ENCODE measurements at places on chromosomes 16 and 17. TPM values are rescaled to one million over a fixed set of nuclear protein-coding genes. Genes with fewer than 3 reads are reported as not detected.

GRCh38 chr16:75023009-75023408 lies 24.2 kb downstream of the ZNRF1 start:
- H3K27ac ChIP-seq = no peak overlapping the region
- peaks cover 13% of the 10 kb centered on the region for H3K4me1 ChIP-seq
- H3K36me3 ChIP-seq = no peaks in the 10 kb centered on the region
- H3K27me3 ChIP-seq = no peaks in the 10 kb centered on the region
- no peak for DNase-seq

DNA sequence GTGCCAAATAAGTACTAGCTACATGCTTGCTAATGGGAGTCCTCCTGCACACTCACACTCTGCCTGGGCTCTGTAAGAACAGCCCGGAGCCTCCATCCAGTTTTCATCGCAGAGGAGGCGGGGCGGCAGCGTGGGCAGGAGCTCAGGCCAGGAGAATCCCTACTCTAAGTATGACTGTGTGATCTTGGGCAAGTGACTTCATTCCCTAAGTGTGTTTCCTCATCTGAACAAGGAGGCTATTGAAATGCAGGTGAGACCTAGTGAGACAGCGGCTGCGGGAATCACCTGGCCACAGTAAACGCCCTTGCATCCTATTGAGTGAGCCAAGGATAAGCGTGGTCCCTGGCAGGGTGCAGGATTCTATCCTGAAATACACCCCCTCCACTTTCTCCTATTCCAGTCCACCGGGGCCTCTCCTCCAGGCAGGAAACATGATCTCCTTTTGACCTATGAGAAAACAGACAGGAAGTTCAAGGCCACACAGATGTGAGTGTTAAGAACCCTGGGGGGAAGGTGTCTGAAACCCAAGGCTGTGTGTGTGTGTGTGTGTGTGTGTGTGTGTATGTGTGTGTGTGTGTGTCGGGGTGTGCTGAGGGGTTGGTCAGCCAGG lies 5.2 kb upstream of the RAI1 start:
- H3K27me3 ChIP-seq = no peaks in the 10 kb centered on the region
- no peak overlapping the region for H3K4me3 ChIP-seq
- peaks cover 12% of the 10 kb centered on the region for H3K4me1 ChIP-seq

GRCh38 chr16:58049232-58050185 lies 24.0 kb downstream of the MMP15 start:
- peaks cover 22% of the 10 kb centered on the region for H3K4me1 ChIP-seq
- no peaks in the 10 kb centered on the region for H3K36me3 ChIP-seq
- no peak overlapping the region for H3K4me3 ChIP-seq

DNA sequence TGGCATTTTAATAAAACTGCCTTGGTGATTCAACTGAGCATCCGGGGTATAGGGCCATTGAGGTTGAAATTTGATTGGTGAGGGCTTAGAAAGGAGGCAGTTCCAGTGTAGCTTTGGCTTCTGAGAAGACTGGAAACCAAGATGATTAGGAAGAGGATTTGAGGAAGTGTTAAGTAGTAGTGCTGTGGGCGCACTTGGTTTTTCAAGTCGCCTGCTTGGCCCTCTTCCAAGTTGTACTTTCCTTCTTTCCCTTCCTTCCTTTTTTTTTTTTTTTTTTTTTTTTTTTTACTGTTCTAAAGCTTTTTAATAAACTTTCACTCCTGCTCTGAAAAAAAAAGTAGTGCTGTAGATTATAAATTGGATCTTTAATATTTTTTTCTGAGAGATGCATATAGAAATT lies 320.5 kb downstream of the UTP18 start:
- DNase-seq = no peak
- H3K27me3 ChIP-seq = no peaks in the 10 kb centered on the region
- no peak overlapping the region for H3K27ac ChIP-seq
- no peaks in the 10 kb centered on the region for H3K36me3 ChIP-seq

DNA sequence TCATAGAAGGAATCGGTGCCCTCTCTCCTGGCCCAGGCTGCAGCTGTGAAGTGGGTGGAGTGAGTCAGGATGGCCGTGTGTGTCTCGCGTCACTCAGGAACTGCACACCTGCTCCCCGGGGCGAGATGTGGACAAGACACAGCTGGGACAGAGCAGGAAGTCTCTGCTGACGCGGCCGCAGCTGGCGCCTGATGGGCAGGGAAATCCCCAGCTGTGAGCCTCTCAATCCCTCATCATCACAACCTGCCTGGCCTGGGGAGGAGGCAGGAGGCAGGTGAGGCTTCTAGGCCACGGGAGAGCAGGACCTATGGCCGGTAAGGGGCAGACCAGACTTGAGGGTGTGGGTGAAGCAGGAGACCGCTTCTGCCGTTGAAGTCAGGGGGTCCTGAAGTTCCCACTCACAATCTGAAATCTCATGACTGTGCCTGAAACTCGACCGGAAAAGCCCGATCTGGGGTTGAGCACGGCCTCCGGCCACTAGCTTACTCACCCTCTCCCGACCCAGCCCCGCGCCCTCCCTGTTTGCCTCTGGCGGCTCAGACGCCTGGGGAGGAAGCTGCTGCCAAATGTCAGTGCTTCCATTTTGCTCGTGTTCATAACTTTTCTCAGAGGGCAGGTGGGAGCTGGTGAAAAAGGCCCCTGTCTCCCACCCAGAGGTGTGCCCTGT lies 1.1 kb upstream of the TRPV3 start:
- H3K27ac ChIP-seq = no peak overlapping the region
- H3K4me1 ChIP-seq = peaks cover 7% of the 10 kb centered on the region
- no peaks in the 10 kb centered on the region for H3K36me3 ChIP-seq

DNA sequence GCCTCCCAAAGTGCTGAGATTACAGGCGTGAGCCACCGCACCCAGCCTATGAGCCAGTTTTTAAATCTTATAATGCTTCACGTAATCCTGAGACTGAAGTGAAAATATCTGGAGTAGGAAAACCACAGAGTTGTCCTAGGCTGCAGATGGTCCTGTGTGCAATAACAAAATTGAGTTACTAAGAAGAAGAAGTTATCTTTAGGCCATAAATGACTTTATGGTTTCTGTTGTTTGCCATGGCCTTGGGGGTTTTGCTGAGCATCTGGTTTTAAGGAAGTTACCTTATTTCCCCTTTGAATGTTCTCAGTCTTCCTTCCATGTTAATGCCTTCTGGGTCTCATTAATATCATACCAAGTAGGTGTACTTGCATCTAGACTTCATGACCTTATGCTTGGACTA lies 16.5 kb downstream of the NMT1 start:
- no peaks in the 10 kb centered on the region for H3K27me3 ChIP-seq
- H3K36me3 ChIP-seq = no peaks in the 10 kb centered on the region
- peak overlapping the region; percentile 7 for H3K27ac ChIP-seq
- H3K4me1 ChIP-seq = peaks cover 8% of the 10 kb centered on the region
- no peak for DNase-seq
- no peak overlapping the region for H3K4me3 ChIP-seq

GRCh38 chr17:62456016-62456415 lies 22.6 kb upstream of the TLK2 start:
- no peaks in the 10 kb centered on the region for H3K27me3 ChIP-seq
- H3K4me1 ChIP-seq = no peaks in the 10 kb centered on the region
- no peaks in the 10 kb centered on the region for H3K36me3 ChIP-seq
- no peak overlapping the region for H3K4me3 ChIP-seq
- H3K27ac ChIP-seq = no peak overlapping the region

GRCh38 chr16:62955033-62955349 lies 918.8 kb upstream of the CDH8 start:
- H3K27me3 ChIP-seq = no peaks in the 10 kb centered on the region
- no peak overlapping the region for H3K4me3 ChIP-seq
- no peaks in the 10 kb centered on the region for H3K36me3 ChIP-seq
- DNase-seq = no peak
- H3K27ac ChIP-seq = no peak overlapping the region
- H3K4me1 ChIP-seq = no peaks in the 10 kb centered on the region

DNA sequence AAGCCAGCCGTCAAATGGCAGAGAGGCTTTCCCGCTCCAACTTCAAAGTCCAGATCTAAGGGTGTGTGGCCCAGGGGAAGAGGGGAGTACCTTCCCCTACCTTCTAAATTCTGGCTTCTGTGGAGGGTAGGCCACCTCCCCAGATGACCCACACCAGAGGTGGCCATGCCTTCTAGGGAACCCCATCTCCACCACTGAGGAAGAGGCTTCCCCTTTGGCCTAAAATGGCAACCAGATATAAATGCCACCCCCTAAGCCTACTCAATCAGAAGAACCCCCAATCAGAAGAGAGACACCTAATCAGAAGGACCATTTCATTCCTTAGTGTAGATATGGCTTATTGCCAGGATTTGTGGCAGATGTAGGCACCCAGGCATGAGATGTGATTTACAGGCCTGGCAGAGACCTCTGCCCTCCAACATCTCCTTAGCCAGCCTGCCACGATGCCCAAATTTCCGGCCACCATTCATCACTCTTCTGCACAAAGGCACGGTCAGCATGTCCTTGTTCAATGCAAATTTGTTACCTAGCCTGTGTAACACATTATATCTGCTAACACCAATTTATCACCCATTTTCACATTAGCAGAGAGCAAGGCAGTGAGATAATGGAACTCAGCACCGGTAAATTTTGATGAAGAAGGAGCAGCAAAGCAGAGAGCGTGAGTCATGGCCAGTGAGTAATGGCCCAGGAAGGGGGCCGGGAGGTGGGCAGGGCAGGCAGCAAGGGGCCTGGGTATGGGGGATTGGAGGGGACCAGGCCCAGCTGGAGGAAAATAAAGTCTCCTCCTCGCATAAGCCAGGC lies 1.2 kb upstream of the MGAT5B start:
- H3K36me3 ChIP-seq = no peaks in the 10 kb centered on the region
- peaks cover 5% of the 10 kb centered on the region for H3K27me3 ChIP-seq
- no peaks in the 10 kb centered on the region for H3K4me1 ChIP-seq
- no peak for DNase-seq
- H3K27ac ChIP-seq = no peak overlapping the region
- no peak overlapping the region for H3K4me3 ChIP-seq

DNA sequence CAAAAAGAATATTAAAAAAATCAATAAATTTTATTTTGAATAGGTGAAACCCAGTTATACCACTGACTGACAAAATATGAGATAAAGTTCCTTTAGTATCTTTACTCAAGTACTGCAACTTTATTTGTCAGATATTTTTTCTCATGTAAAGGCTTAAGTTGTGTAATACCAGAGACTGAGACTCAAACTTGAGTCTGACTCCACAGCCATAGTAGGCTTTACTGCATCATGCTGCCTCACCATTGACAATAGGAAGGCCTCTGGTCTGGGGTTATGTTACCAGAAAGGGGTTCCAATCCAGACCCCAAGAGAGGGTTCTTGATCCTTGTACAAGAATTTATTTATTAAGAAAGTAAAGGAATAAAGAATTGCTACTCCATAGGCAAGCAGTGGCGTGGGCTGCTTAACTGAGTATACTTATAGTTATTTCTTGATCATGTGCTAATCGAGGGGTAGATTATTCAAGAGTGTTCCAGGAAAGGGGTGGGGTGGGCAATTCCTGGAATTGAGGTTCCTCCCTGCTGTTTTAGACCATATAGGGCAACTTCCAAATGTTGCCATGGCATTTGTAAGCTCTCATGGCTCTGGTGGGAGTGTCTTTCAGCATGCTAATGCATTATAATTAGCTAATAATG lies 187.4 kb upstream of the WSB1 start:
- no peaks in the 10 kb centered on the region for H3K36me3 ChIP-seq
- no peak overlapping the region for H3K27ac ChIP-seq
- no peaks in the 10 kb centered on the region for H3K4me1 ChIP-seq

DNA sequence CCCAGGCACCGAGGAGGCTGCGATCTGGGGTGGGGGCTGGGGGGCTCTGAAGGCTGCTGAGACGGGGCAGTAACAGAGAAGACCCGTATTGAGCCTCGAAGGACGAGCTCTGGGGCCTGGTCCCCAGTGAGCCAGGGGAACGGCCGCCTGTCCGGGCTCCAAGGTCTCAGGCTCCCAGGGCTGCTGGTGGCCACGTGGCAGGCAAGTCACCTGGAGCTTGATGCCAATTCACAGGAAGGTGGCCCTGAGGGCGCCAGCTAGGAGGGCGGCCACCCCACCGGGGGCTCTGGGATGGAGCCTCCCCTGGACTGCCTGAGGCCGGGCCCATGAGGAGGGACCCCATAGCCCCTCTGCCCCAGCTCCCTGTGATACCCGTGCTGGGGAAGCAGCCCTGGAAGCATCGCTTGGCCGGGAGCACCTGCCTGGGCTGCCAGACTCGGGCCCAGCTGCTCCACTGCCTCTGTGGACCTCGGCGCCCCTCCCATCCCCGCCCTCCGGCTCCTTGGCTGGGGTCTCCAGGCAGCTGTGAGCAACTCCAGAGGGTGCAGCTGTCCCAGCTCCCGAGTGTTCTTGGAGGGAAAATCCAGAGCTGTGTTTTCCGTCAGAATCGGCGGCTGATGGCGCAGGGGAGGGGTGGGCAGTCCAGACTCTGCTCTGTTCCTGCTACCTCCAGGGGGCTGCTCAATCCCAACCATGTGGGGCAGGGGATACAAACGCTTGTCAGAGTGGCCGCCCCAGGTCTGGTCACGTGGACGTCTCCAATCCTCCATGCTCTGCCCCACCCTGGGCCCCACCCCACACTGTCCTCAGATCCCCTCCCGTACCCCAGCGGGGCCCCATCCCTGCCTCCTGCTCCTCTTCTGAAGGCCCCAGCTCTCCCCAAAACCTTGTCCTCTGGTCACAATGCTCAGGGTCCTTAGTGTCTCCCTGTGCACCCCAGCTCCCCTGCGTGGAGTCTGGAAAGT lies 67.2 kb upstream of the GNG13 start:
- no peaks in the 10 kb centered on the region for H3K4me1 ChIP-seq
- DNase-seq = no peak
- H3K27ac ChIP-seq = no peak overlapping the region
- H3K36me3 ChIP-seq = no peaks in the 10 kb centered on the region
- H3K4me3 ChIP-seq = no peak overlapping the region

GRCh38 chr16:28131743-28132393 lies 68.4 kb upstream of the GSG1L start:
- H3K36me3 ChIP-seq = no peaks in the 10 kb centered on the region
- H3K27ac ChIP-seq = no peak overlapping the region
- H3K27me3 ChIP-seq = no peaks in the 10 kb centered on the region
- peaks cover 12% of the 10 kb centered on the region for H3K4me1 ChIP-seq
- no peak for DNase-seq
- no peak overlapping the region for H3K4me3 ChIP-seq

DNA sequence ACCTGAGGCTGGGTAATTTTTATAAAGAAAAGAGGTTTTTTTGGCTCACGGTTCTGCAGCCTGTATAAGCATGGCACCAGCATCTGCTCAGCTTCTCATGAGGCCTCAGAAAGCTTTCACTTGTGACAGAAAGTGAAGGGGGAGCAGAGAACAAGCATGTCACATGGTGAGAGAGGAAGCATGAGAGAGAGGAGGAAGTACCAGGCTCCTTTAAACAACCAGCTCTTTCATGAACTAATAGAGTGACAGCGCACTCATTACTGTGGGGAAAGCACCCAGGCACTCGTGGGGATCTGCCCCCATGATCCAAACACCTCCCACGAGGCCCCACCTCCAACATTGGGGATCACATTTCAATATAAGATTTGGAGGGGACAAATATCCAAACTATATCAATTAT lies 86.8 kb downstream of the USP32 start:
- H3K4me3 ChIP-seq = no peak overlapping the region
- H3K27ac ChIP-seq = no peak overlapping the region
- H3K4me1 ChIP-seq = no peaks in the 10 kb centered on the region
- H3K36me3 ChIP-seq = no peaks in the 10 kb centered on the region
- H3K27me3 ChIP-seq = no peaks in the 10 kb centered on the region

MYH11 gene
- 263 TPM for total RNA-seq

CDH3 gene
- 3.0 TPM for total RNA-seq

CORO1A gene
- 9.6 TPM for total RNA-seq

TAC4 gene
- not detected for total RNA-seq

ATP1B2 gene
- total RNA-seq = 6.1 TPM

CES3 gene
- total RNA-seq = 4.5 TPM

HEATR9 gene
- 6.1 TPM for total RNA-seq
